Neural cell (in vitro differentiated cells): ENCODE measurements at places on chromosomes 16 and 17. TPM values are rescaled to one million over a fixed set of nuclear protein-coding genes. Genes with fewer than 3 reads are reported as not detected.

ELMO3 gene
- 2.2 and 3.5 TPM in 2 replicates for polyA plus RNA-seq

CDRT15 gene
- polyA plus RNA-seq: not detected in 2 replicates

NOS2 gene
- polyA plus RNA-seq: 0.28 and 0.53 TPM in 2 replicates

RNF43 gene
- not detected in 2 replicates for polyA plus RNA-seq

SLC13A2 gene
- polyA plus RNA-seq: not detected in 2 replicates

C16orf46 gene
- 8.7 TPM in 2 replicates for polyA plus RNA-seq

KRTAP9-3 gene
- not detected in 2 replicates for polyA plus RNA-seq

UQCRC2 gene
- 468 and 484 TPM in 2 replicates for polyA plus RNA-seq

KRTAP9-1 gene
- not detected in 2 replicates for polyA plus RNA-seq

NKD1 gene
- 0.42 and 1.1 TPM in 2 replicates for polyA plus RNA-seq

SALL1 gene
- polyA plus RNA-seq: 0.08 and 0.22 TPM in 2 replicates

EEF2K gene
- polyA plus RNA-seq: 3.9 and 7.2 TPM in 2 replicates

TERB1 gene
- 0.38 TPM in 1 of 2 replicates, not detected in the other for polyA plus RNA-seq

CNTNAP1 gene
- 21.9 and 23.9 TPM in 2 replicates for polyA plus RNA-seq

SPNS2 gene
- polyA plus RNA-seq: 39.7 and 57.5 TPM in 2 replicates

EVPLL gene
- not detected in 2 replicates for polyA plus RNA-seq
